Omental fat pad (tissue), 4 donors: ENCODE measurements at places on chromosomes 7 and 10.

DNA sequence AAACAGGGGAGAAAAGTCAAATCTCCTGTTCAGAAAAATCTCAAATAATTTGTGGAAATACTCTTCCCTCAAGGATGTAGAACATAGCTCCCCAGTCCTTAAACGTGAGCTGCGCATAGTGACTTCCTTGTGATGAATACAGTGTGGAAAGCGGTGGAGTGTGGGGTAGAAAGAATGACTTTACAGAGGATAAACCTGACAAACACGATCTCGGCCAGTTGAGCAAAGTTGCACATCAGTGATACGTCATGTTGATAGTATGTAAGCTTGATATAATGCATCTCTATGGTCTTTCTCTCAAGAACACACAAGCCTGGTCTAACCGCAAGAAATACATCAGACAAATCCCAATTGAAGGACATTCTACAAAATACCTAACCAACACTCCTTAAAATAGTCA is 32.0 kb upstream of the ZCCHC24 start:
- no peak for DNase-seq

- no peak for DNase-seq
These were observed 10.1 kb downstream of the LIMK1 start for GRCh38 chr7:74093671-74094223.

- no peak for DNase-seq
These were observed 45.8 kb downstream of the ZNF736 start for GRCh38 chr7:64359543-64359942.

DNA sequence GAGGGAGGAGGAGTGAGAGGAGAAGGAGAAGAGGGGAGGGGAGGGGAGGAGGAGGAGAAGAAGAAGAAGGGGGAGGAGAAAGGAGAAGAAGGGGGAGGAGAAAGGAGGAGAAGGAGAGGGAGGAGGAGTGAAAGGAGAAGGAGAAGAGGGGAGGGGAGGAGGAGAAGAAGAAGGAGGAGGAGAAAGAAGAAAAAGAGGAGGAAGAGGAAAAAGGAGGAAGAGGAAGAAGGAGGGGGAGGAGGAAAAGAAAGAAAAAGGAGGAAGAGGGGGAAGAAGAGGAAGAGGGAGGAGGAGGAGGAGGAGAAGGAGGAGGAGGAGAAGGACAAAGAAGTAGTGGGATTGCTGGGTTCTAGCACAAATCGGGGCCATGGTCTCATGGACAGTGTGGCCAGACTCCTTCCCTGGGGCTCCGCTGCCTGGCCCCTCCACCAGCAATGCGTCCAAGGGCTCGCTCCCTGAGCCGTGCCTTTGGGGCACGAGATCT is 4.2 kb upstream of the MAFK start:
- DNase-seq = no peak

GRCh38 chr7:47807756-47808155 is 140.5 kb downstream of the PKD1L1 start:
- DNase-seq = no peak

DNA sequence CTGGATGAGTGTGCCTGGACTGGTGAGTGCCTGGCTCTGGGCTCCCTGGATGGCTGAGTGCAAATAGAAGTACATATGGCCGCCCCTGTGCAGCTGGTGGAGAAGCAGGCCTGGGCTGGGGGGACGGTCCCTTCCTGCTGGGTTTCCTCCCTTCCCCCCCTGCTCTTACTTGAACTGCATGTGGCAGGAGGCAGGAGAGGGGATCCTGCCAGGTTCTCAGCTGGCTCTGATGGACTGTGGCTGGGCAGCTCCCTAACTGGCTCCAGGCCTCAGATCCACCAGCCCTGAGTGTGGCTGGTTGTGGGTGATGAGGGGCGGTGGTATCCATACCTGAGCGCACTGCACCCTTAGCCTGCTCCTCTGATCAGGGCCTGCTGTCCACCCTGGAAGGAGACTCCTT is 26.9 kb downstream of the ADCY1 start:
- no peak for DNase-seq

DNA sequence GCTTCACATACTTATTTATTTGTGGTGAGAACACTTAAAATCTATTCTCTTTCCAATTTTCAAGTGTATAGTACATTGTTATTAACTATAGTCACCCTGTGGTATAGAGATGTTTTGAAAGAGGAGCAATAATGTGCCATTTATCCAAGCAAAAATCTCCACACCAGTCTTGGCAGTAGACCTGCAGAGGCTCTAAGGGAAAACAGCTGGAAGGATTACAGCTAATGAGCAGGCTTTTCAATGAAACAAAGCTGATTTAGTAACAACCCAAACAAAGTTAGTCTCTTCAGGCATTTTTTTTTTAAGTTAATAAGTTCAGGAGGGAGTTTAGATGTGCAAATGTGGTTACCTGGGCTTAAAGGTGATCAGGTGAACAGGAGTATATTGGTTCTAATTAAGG is 101.9 kb downstream of the EVX1 start:
- DNase-seq = no peak

DNA sequence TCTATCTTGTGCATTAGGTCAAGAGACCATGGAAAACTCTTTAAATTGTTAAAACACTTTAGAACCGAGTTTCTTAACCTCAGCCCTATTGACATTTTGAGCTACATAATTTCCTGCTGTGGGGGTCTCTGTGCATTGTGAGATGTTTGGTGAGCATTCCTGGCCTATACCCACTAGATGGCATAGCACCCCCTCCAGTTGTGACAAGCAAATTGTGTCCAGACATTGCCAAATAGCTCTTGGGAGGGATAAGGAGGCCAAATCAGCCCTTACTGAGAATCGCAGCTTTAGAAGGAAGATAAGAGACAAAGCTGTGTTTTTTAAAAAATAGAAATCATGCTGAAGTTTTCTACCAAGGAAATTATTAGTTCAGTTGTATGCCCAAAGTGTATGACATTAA is 1158.5 kb upstream of the C7orf33 start:
- DNase-seq = no peak

- no peak for DNase-seq
These were observed at the start of gene PRF1 for GRCh38 chr10:70602665-70603448. PRF1 (minus strand) TSS chr10:70602741; CDS start chr10:70600902, 1,839 bp downstream.

DNA sequence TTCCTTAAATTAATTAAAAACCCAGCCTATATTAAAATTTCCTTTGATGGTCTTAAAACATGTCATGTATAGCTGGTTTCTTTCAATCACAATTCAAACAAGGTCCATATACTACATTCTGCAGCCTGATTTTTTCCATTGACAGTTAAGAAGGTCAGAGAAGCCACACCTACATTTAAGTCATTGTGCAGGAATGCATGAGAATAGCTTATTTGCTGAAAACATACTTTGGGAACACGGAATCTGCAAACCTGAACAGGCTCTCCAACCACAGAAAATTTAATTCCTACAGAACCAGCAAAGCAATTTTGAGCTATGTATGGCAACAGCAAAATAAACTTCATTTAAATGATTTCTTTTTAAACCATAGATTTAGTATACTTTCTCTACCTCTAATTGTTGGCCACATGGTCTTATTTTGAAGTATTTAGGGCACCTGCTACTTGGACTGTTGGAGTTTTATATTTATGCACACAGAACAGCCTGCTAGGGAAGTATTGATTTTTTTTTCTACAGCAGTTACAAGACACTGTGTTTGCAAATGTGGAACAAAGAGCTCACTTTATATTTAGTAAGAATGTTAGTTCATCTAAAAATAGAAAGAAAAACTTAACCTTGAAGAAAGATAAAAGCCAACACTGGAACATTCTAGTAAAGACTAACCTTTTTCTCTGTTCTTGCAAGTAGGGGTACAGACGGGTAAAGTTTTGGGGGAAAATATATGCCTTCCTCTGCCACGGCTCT is 240.9 kb upstream of the IMMP2L start:
- no peak for DNase-seq

DNA sequence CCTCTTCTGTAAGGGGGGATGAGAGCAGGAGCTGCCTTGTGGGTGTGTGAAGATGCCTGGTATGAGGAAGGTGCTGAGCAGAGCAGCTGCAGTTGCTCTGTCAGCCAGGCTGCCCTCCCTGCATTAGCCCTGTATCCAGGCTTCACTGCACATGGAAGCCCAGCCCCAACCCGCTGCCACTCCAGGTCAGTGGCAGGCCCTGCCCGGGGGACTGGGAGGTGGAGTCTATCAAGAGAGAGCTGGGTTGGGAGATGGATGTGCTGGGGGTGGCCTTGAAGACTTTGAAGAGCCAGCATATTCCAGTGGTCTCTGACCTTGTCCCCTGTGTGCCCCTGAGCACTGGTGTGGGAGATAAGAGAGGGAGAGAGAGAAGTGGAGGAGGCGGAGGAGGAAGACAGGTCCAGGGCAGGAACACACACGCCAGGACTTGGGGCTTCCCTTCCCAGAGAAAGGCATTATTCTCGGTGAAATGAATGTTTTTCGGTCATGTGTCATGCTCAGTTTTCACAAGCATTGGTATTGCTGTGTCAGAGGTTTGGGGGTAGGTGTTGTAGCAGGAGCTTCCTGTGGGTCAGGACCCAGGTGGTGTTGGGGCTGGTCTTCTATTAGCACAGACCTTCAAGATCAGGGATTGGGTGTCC is 2.6 kb downstream of the PPIF start:
- no peak for DNase-seq

GRCh38 chr7:91348711-91349110 is 84.5 kb downstream of the FZD1 start:
- DNase-seq = no peak

GRCh38 chr7:128075242-128076095 is 44.2 kb upstream of the LRRC4 start:
- DNase-seq = no peak

- DNase-seq = no peak
These were observed 119.0 kb upstream of the RHOBTB1 start for GRCh38 chr10:61063034-61063433.

- no peak for DNase-seq
These were observed 191.2 kb upstream of the PHYHIPL start for GRCh38 chr10:58985216-58985615.

- DNase-seq = no peak
These were observed 197.6 kb upstream of the ZNF32 start for GRCh38 chr10:43846187-43846680.

DNA sequence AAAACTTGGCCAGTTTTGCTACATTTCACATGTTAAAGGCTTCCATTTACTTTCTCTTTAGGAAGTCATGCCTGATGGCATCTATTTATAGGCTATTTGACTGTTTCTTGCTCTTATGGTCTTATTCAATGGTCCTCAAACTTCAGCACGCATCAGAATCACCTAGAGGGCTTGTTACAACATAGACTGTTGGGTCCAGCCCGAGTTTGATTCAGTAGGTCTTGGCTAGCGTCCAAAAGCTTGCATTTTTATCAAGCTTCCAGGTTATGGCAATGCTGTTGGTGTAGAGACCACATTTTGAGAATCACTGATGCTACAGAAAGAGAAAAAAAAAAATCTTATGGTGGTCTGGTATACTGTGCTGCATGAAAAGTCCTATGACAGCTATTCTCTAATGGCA is 51.9 kb downstream of the MTPN start:
- DNase-seq = no peak

DNA sequence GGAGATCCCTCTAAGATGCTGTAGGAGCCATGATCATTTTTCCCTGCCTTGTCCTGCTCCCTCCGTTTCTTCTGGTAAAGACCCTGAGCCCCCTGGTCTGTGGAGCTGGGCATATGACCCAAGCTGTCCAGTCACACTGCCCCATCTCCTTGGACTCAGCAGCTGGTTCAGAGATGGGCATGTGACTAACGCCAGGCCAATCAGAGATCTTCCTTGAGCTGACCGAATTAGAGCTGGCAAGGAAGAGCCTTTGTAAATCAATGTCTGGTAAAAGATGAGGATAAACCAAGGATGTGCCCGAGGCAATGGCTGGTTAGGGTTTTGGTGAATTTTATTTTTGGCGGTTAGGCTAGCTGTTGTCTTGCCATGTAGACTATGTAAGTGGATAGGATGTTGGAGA is 173.3 kb downstream of the LCOR start:
- no peak for DNase-seq

DNA sequence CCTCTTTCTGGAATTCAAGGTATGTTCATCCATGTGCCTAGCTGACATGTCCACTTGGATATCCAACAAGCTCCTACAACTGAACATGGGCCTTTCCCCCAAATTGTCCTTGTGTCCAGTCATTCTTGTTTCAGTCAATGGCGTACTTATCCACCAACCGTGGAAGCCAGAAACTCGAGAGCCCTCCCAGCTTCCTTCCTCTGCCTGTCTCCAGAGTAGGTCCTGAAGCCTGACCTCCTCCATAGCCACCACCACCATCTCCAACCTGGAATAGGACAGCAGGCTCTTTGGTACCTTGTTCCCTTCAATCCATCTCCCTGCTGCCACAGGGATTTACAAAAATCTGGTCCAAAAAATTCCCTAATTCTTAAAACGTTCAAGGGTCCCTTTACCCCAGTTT is 305.1 kb downstream of the RPS24 start:
- DNase-seq = no peak

GRCh38 chr10:59622320-59623132 is 87.1 kb downstream of the SLC16A9 start:
- DNase-seq = no peak

DNA sequence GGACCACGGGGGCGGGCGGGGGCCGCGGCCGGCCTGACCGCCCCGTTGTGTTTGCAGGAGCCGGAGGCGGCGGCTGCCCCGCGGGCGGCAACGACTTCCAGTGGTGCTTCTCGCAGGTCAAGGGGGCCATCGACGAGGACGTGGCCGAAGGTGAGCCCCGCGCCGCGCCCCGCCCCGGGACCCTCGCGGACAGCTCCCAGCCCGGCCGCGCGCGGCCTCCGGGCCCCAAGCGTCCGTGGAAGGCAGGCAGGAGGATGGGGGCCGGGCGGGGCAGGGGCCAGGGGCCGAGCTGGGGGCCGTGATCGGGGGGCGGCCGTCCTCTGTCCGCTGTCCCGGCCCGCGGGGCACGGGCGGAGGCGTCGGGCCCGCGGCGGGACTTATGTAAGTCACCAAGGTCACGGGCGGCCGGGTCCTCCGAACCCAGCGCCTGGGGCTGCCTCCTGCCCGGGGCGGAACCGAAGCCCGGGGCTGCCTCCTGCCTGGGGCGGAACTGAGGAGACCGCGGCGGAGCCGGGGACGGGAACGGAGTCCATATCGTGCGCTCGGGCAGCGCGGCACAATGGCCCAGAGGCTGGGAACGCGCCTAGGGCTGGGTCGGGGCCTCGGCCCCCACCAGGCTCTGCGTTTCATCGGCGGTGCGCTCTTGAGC is 497 bp downstream of the PPP2R2D start:
- DNase-seq = peak; percentile 26

DNA sequence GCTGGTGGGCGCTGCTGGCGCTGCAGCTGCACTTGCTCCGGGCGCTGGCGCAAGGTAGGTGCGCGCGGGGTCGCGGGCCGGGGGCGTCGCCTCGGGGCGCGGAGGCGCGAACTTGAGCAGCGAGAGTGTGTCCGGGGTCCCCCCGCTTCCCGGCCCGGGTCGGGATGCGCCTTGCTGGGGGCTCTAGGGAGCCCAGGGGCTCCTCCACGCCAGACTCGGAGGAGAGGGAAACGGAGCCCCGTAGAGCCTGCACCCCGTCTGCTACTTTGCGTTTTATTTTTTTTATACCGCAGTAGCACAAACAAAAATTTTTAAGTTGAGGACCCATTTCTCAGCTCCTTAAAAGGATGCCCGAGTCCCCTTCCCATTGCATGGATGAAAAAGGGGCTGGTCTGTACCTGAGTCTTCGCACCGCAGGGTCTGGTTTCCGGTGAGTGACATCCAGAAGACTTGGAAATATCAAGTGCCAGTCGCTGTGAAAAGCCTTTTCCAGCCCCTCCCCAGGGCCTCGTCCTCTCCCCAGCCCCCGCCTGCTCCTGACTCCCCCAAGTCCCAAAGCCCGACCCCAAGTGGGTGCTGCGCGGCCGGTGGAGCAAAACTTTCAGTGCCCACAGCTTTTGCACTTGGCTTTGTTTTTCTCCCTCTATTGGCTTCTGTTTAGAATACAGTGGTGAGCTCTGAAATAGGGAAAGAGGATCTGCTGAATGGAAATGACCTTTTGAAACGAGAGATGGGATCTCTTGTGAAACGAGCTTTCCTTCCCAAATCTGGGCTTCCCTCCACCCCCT is 973 bp downstream of the SDK1 start:
- no peak for DNase-seq
